ENCODE measurements at places on chromosomes 7 and 10. TPM values are rescaled to one million over a fixed set of nuclear protein-coding genes. Genes with fewer than 3 reads are reported as not detected.
A peak's percentile ranks its signal among the peaks of the same experiment; 100 is the strongest.

TMEM236 gene
- not detected for total RNA-seq

CALML3 gene
- total RNA-seq, result not detected

GRCh38 chr10:126909147-126909546 lies 3.9 kb downstream of the DOCK1 start:
- H3K36me3 ChIP-seq, result no peaks in the 10 kb centered on the region
- H3K27ac ChIP-seq, result no peak overlapping the region
- no peaks in the 10 kb centered on the region for H3K27me3 ChIP-seq
- H3K4me3 ChIP-seq, result no peak overlapping the region

DNA sequence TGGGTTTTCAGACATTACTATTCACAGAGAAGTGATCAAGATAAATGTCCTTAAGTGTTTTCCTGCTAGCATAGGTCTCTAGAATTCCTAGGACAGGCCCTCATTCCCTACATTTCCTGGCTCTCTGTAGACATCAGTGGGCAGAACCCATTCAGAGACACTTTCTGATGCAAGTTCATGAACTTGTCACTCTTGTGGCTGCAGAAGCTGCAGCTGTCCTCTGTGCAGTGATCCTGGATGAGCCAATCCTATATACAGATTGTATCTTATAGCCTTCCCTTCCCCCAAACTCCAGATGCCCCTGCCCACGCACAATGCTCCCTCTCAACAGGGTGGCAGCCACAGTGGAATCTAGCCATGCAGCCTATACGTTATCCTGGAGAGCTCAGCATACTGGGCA lies 12.6 kb upstream of the GRB10 start:
- H3K27ac ChIP-seq, result no peak overlapping the region
- H3K4me1 ChIP-seq, result peaks cover 15% of the 10 kb centered on the region
- no peak for DNase-seq
- no peak overlapping the region for H3K4me3 ChIP-seq
- H3K27me3 ChIP-seq, result no peaks in the 10 kb centered on the region

DNA sequence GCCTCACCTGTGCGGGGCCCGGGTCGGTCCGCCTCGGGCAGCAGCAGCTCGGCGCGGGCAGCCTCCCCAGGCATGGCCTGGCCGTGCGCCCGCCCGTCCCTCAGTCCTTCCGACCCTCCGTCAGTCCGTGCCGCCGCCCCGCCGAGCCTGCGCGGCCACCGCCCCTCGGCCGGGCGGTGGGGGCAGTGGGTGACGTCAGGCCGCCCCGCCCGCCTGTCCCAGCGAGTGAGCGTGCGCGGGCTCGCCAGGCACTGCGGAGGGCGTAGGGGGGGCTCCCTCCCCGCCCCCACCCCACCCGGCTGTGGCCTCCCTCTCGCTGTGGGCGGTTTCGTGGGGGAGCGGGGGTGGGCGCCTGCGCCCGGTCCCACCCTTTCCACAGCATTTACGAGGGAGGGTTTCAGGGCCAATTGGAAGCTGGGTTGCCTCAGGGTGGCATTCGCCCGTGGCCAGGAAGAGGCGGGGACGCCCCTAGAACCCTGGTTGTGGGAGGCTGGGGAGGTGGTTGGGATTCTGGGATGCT lies at the start of gene NACAD:
NACAD (minus strand) TSS at position 149 of the 520 bp plus-strand sequence; CDS start at position 74, 75 bp downstream.
- no peak within 1 kb of the TSS for H3K4me3 ChIP-seq
- H3K36me3 ChIP-seq, result no peaks in the 10 kb centered on the region
- no peak within 1 kb of the TSS for H3K27ac ChIP-seq
- H3K27me3 ChIP-seq, result no peaks in the 10 kb centered on the region

DNA sequence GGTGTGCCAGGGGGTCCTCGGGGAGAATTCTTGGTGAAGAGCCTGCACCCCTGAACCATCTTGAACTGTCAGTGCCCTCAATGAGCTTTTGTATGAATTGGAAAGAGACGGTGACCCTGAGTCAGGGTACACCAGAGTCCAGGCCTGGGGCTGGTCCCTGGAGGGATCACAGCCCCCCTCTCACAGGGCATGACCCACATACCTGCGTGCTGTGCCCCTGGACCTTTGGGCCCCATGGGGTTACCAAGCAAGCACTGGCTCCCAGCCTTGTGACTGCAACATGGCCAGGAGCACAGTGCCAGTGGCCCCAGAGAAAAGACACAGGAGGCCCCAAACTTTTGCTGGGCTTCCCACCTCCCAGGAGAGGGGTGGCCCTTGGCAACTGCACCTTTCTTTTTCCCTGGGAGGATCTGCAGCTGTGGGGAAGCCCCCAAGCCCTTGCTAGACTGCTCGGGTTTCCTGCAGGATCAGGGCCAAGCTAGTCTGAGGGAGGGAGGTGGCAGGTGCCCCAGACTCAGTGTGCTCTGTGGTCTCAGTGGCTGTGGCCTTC lies 153.5 kb downstream of the ZNF248 start:
- H3K36me3 ChIP-seq, result no peaks in the 10 kb centered on the region
- DNase-seq, result no peak
- H3K4me3 ChIP-seq, result no peak overlapping the region
- no peaks in the 10 kb centered on the region for H3K27me3 ChIP-seq
- H3K4me1 ChIP-seq, result no peaks in the 10 kb centered on the region
- no peak overlapping the region for H3K27ac ChIP-seq

- no peaks in the 10 kb centered on the region for H3K27me3 ChIP-seq
- H3K4me3 ChIP-seq, result no peak overlapping the region
These were observed 155.7 kb upstream of the HGF start for GRCh38 chr7:81925530-81925929.

DNA sequence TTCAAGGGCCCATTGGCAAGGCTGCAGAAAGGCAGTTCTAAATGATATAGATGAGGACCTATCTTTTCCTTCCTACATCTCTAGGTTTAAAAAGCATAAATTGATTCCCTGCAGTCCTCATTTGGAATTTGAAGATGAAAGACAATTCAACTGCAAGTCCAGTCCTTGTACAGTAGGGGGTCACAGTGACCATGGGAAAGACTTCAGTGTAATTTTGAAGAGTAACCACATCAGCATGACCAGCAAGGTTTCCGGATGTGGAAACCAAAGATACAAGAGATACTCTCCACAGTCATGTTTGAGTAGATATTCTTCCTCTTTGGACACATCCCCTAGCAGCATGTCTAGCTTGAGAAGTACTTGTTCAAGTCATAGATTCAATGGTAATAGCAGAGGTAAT lies 539.3 kb upstream of the TEX47 start:
- H3K27me3 ChIP-seq, result no peaks in the 10 kb centered on the region
- no peak overlapping the region for H3K27ac ChIP-seq
- no peaks in the 10 kb centered on the region for H3K36me3 ChIP-seq
- no peak overlapping the region for H3K4me3 ChIP-seq
- no peaks in the 10 kb centered on the region for H3K4me1 ChIP-seq

DNA sequence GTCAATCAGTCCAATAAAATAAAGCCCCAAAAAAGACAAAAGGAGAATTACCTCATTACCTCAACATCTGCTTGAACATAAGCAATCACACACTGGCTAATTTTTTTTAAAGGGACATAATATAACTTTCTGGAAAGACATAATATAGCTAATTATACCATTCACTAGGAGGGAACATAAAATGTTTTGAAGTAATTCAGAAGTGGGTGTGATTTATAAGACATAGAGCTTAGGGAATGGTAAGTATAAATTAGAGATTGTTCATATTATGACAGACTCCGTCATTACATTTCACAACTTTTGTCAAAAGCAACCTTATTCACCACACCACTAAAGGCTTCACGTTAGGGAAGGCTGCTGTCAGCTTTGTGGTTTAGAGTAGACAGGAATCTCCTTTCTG lies 3.8 kb downstream of the SHTN1 start:
- H3K27me3 ChIP-seq, result no peaks in the 10 kb centered on the region
- no peaks in the 10 kb centered on the region for H3K36me3 ChIP-seq
- H3K4me3 ChIP-seq, result no peak overlapping the region
- no peak for DNase-seq
- H3K4me1 ChIP-seq, result peaks cover 21% of the 10 kb centered on the region

GRCh38 chr7:32941181-32941580 lies 16.1 kb upstream of the FKBP9 start:
- H3K27ac ChIP-seq, result no peak overlapping the region
- H3K27me3 ChIP-seq, result no peaks in the 10 kb centered on the region
- no peak overlapping the region for H3K4me3 ChIP-seq

- no peaks in the 10 kb centered on the region for H3K27me3 ChIP-seq
- H3K4me3 ChIP-seq, result no peak overlapping the region
- no peaks in the 10 kb centered on the region for H3K36me3 ChIP-seq
- H3K4me1 ChIP-seq, result peaks cover 7% of the 10 kb centered on the region
- DNase-seq, result no peak
These were observed 38.3 kb upstream of the COBL start for GRCh38 chr7:51354897-51355296.

- H3K27ac ChIP-seq, result peak overlapping the region; percentile 75
- DNase-seq, result no peak
- H3K4me3 ChIP-seq, result peak overlapping the region; percentile 80
- H3K36me3 ChIP-seq, result no peaks in the 10 kb centered on the region
These were observed 1.2 kb downstream of the TRDMT1 start for GRCh38 chr10:17200001-17200911.

GRCh38 chr10:104257235-104257634 lies 2.5 kb downstream of the GSTO1 start:
- H3K4me1 ChIP-seq, result peaks cover 38% of the 10 kb centered on the region
- H3K36me3 ChIP-seq, result peaks cover 22% of the 10 kb centered on the region
- no peak overlapping the region for H3K4me3 ChIP-seq
- no peak overlapping the region for H3K27ac ChIP-seq
- DNase-seq, result no peak

- H3K4me1 ChIP-seq, result no peaks in the 10 kb centered on the region
- H3K36me3 ChIP-seq, result peaks cover 16% of the 10 kb centered on the region
- H3K4me3 ChIP-seq, result no peak overlapping the region
- H3K27me3 ChIP-seq, result no peaks in the 10 kb centered on the region
- DNase-seq, result no peak
These were observed 14.5 kb downstream of the MEST start for GRCh38 chr7:130506358-130506757.

DNA sequence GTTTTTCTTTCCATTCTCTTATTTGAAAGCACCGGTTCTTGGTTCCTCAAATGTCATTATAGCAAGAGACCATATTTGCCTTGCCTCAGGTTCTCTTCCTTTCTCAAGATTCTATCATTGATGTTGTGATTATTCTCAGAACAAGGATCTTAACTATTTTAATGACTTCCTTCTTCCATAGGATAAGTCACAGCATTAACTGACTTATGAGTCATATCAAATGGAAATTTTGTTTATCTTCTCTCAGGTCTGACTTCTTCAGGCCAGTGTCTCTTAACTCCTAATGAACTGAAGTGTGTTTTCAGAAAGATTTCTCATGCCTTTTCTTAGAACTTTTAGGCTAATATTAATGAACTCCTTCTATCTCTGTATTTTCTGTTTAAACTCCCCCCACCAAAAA lies 794.6 kb upstream of the LRRN3 start:
- no peak overlapping the region for H3K27ac ChIP-seq
- H3K4me1 ChIP-seq, result no peaks in the 10 kb centered on the region
- H3K27me3 ChIP-seq, result no peaks in the 10 kb centered on the region
- no peak overlapping the region for H3K4me3 ChIP-seq

DNA sequence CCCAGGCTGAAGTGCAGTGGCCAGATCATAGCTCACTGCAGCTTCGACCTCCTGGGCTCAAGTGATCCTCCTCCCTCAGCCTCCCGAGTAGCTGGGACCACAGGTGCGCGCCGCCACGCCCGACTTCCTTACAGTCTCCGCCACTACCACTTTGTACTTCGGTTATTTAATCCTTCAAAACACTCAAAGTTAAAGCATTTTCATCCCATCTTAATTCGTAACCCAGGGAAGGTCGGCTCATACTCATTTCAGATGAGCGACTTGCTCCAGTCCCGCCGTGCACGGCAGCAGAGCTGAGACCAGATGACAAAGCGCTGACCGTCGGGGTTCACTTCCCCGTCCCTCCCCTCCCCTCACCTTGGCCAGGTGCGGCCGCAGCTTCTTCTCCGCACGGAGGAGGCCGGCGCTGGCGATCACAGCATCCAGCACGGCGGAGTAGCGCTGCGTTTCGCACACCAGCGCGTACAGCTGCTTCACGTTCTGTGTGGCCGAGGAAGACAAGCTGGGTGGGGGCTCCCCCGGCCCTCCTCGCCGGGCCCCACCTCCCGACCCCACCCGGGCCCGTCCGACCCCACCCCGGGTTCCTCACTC lies 457 bp downstream of the NSUN5 start:
- no peak overlapping the region for H3K27ac ChIP-seq
- no peaks in the 10 kb centered on the region for H3K27me3 ChIP-seq
- H3K4me3 ChIP-seq, result peak overlapping the region; percentile 86
- peak; percentile 19 for DNase-seq

- H3K27me3 ChIP-seq, result no peaks in the 10 kb centered on the region
- H3K27ac ChIP-seq, result peak overlapping the region; percentile 23
- H3K4me1 ChIP-seq, result peaks cover 15% of the 10 kb centered on the region
- DNase-seq, result no peak
- no peaks in the 10 kb centered on the region for H3K36me3 ChIP-seq
These were observed 660 bp downstream of the SUV39H2 start for GRCh38 chr10:14879124-14879927.

GRCh38 chr7:112866424-112866823 lies 76.2 kb upstream of the TMEM168 start:
- DNase-seq, result no peak
- H3K4me1 ChIP-seq, result no peaks in the 10 kb centered on the region
- no peak overlapping the region for H3K4me3 ChIP-seq

GRCh38 chr10:118047157-118047719 lies 497 bp upstream of the RAB11FIP2 start:
- H3K27ac ChIP-seq, result peak overlapping the region; percentile 75
- H3K4me3 ChIP-seq, result peak overlapping the region; percentile 85
- H3K27me3 ChIP-seq, result no peaks in the 10 kb centered on the region
- no peak for DNase-seq
- H3K36me3 ChIP-seq, result no peaks in the 10 kb centered on the region

Data from PC-3 (cell line).